ENCODE measurements at places on chromosomes 16 and 17. TPM values are rescaled to one million over a fixed set of nuclear protein-coding genes. Genes with fewer than 3 reads are reported as not detected.

Gene PRSS53
- 0.27 TPM for polyA plus RNA-seq

Gene CMTM2
- not detected for polyA plus RNA-seq

Gene CRYBA1
- not detected for polyA plus RNA-seq

Gene ACSM2A
- polyA plus RNA-seq, result not detected

Gene KRT12
- polyA plus RNA-seq, result not detected

Gene LIG3
- 13.4 TPM for polyA plus RNA-seq

Gene OGFOD3
- 43.5 TPM for polyA plus RNA-seq

Gene UMOD
- not detected for polyA plus RNA-seq

Gene C16orf54
- polyA plus RNA-seq, result 39.8 TPM

Gene HEXD
- polyA plus RNA-seq, result 18.8 TPM

Gene FOXN1
- not detected for polyA plus RNA-seq

Gene KRT20
- polyA plus RNA-seq, result not detected

Gene LAT
- polyA plus RNA-seq, result 220 TPM

Gene HOXB6
- polyA plus RNA-seq, result not detected

Gene BCL7C
- polyA plus RNA-seq, result 80.0 TPM

Gene DHRS7C
- polyA plus RNA-seq, result not detected

Gene APOH
- polyA plus RNA-seq, result not detected

Gene CHST5
- polyA plus RNA-seq, result not detected

Gene TBC1D3B
- polyA plus RNA-seq, result not detected

Gene ABCA8
- polyA plus RNA-seq, result not detected

Gene TMEM114
- polyA plus RNA-seq, result not detected

Gene PRR14
- polyA plus RNA-seq, result 12.9 TPM

Gene TP53TG3
- not detected for polyA plus RNA-seq

Data from immature natural killer cell (primary cell).